ENCODE measurements at places on chromosomes 6 and 20. TPM values are rescaled to one million over a fixed set of nuclear protein-coding genes. Genes with fewer than 3 reads are reported as not detected.

IMPG1 gene
- total RNA-seq = 0.30 TPM

GRCh38 chr6:106705156-106705555, 75.8 kb downstream of the QRSL1 start:
- no peak for DNase-seq

- no peak for DNase-seq
These were observed 1054.3 kb downstream of the EPHA7 start for GRCh38 chr6:92364948-92365541.

GRCh38 chr6:161414180-161414579, 140.3 kb upstream of the AGPAT4 start:
- no peak for DNase-seq

MYLK4 gene
- 0.52 TPM for total RNA-seq

DNA sequence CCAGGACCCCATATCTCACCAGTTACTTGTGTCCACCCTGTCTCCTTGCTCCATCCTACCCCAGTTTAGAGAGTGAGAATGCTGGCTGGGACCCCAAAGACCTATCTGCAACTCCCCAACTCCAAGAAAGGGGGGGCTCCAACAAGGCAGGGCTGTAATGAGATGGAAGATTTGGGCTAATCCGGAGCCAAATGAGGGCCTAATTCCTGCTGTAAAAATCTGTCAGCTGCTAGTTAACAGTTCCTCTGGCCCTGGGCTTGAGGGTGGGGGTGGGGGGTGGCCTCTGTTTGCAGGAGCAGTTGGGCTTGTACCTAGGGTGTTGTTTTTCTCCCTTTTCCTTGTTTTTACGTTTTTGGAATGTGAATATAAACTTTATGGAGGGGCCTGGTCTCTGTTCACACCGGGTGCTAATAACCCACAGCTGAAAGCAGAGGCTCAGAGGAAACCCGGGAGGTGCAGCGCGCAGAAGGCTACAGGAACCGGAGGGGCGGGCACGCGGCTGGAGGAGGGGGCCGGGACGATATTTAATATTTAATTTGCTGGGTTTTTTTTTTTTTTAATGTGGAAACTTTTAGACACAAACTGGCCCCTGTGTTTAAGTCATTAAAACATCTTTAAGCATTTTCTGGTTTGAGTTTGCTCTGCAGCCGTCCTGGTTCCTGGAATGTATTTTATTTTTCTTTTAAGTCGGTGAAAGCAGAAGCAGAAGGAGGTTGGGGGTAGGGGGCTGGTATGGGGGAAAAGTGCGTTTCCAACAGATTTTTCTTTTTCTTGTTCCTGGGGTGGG, 70.7 kb downstream of the NCR2 start:
- DNase-seq = no peak

GRCh38 chr6:36657942-36658544, 20.5 kb upstream of the CDKN1A start:
- peak; percentile 95 for DNase-seq

- no peak for DNase-seq
These were observed 13.3 kb downstream of the RALGAPA2 start for GRCh38 chr20:20699144-20699543.

DNA sequence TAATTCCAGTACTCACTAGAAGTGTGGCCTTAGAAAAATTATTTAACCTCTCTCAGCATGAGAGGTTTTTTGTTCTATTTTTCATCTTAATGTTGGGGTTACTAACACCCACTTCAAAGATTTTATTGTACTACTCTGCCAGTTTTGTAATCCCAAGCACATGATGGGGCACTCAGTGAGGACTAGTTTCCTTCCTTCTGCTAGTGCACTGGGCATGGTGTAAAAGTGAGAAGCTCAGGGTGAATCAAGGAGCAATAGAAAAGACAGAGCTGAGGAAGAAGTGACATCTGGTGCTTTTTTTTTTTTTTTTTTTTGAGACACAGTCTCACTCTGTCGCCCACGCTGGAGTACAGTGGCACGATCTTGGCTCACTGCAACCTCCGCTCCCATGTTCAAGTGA, 439.4 kb upstream of the ARID1B start:
- DNase-seq = no peak

MUCL3 gene
- 0.17 TPM for total RNA-seq

- DNase-seq = no peak
These were observed 6.1 kb downstream of the VTA1 start for GRCh38 chr6:142153196-142153595.

Data from renal cortical epithelial cell (primary cell).